Right lung (tissue), 10 donors: ENCODE measurements at places on chromosomes 5 and 9. TPM values are rescaled to one million over a fixed set of nuclear protein-coding genes. Genes with fewer than 3 reads are reported as not detected.

- peak; percentile 33 for DNase-seq
Observed at GRCh38 chr5:68170826-68171558, 44.6 kb upstream of the PIK3R1 start.

DNA sequence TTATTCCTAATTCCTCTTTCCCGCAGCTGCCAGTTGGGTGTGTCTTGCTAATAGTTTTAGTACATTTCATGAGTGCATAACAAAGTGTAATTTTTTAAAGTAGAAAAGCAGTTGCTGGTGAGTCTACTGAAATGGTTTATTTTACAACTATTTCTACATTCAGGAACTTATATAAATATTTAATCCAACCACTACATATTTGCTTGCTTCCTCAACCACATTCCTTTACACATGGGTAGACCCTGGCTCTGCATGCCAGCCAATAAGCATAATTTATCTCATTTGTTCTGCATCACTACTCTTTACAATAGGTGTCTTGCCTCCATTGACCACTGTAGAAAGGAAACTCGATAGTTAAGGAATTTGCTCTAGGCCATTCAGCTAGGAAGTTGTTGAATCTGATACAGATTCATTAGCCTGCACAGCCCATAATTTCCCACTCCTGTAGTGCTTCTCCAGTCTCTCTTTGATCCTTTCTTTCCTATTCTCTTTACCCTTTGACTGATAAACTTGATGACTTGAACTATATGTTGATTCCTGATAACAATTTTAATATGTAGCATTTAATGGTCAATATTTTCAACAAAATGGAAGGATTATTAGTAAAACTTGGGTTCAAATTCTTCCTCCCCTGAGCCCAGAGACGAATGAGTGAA, 342.5 kb upstream of the ACTBL2 start:
- DNase-seq, result no peak

GRCh38 chr9:87497604-87498045, at the start of gene DAPK1:
Gene DAPK1 (plus strand): TSS chr9:87497867. CDS start chr9:87499078, 1,211 bp downstream.
- peak; percentile 80 for DNase-seq

The SH3RF2 gene
- polyA plus RNA-seq, result 1.1 TPM

The DIRAS2 gene
- 0.39 TPM for polyA plus RNA-seq
